Stimulated activated CD8-positive, alpha-beta memory T cell treated with anti-CD3 and anti-CD28 coated beads, Interleukin-4, amount 100 ng/mL, for 4 hours (primary cell): ENCODE measurements at places on chromosomes 1 and 21.

GRCh38 chr1:233993651-233994050, 89.2 kb downstream of the SLC35F3 start:
- DNase-seq: no peak

GRCh38 chr1:1420654-1421141, 378 bp downstream of the ANKRD65 start:
- DNase-seq: no peak

DNA sequence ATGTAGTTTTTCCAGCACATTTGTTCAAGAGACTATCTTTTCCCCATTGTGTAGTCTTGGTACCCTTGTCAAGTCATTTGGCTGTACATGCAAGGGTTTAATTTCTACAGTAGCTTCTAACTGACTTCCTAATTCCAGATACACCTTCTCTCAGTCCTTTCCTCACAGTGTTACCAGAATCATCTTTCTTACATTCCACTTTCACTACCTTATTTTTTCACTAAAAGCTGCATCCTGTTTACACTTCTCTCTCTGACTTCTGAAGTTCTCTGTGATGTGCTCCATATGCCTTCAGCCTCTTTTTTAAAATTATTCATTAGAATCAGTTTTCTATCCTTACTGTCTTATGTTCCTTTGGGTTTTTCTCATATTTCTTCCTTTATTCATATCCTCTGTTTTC, 57.1 kb upstream of the RWDD3 start:
- no peak for DNase-seq

- no peak for DNase-seq
Observed at GRCh38 chr21:34695434-34695833, 26.6 kb downstream of the CLIC6 start.

- DNase-seq: no peak
Observed at GRCh38 chr1:66197785-66198184, 336.2 kb upstream of the SGIP1 start.

DNA sequence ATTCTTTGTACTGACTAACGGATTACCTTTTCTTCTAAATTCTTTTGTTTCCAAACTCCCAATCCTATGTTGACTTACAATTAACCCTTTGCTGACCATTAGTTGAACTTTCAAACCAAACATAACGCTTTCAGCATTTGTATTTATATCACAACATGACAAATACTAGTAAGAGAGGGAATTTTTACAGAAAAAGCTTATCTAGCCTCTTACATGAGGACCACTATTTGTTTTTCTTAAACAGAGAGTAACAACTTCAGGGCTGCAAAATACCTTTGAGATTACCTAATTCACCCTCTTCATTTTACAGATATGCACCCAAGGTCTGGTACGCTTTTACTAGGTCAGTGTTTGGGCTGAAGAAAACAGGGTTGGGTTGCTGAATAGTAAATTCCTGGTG, 45.0 kb upstream of the CXADR start:
- no peak for DNase-seq

DNA sequence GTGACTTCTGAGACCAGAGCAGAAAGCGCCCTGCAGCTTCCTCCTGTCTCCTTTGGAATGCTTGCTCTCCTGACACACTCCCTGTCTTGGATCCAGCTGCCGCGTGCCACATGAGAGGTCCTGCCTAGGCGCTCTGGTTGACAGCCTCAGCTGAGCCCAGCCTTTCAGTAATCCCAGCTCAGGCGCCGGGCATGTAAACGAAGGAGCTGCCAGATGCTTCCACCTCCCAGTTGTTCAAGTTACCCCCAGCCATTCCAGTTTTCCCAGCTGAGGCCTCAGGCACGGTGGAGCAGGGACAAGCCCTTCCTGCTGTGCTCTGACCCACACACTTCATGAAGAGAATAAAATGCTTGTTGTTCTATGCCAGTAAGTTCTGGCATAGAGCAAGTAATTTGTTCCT, 14.3 kb upstream of the CD34 start:
- DNase-seq: no peak

GRCh38 chr1:227774821-227775661, 39.8 kb downstream of the SNAP47 start:
- DNase-seq: no peak

DNA sequence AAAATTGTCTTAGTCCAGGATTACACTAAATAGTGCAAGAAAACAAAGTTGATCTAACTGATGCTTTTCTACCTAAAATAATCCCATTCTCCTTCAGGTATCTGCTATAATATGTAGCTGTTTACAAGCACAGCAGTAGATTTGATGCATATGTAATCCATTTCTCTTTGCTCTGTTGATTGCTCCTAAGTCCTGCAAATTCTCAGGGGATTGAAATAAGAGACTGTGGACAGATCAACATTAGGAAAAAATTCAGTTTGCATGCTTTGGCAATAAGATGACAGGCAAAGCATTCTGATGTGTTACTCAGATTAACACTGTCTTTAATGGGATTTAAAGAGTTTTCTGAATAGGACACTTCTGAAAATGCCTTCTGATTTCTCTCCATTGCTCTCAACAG, 34.7 kb downstream of the RNF11 start:
- DNase-seq: no peak

GRCh38 chr1:54394104-54394503, 12.1 kb downstream of the SSBP3 start:
- no peak for DNase-seq

- no peak for DNase-seq
Observed at GRCh38 chr1:14949836-14950713, 203.5 kb upstream of the TMEM51 start.

DNA sequence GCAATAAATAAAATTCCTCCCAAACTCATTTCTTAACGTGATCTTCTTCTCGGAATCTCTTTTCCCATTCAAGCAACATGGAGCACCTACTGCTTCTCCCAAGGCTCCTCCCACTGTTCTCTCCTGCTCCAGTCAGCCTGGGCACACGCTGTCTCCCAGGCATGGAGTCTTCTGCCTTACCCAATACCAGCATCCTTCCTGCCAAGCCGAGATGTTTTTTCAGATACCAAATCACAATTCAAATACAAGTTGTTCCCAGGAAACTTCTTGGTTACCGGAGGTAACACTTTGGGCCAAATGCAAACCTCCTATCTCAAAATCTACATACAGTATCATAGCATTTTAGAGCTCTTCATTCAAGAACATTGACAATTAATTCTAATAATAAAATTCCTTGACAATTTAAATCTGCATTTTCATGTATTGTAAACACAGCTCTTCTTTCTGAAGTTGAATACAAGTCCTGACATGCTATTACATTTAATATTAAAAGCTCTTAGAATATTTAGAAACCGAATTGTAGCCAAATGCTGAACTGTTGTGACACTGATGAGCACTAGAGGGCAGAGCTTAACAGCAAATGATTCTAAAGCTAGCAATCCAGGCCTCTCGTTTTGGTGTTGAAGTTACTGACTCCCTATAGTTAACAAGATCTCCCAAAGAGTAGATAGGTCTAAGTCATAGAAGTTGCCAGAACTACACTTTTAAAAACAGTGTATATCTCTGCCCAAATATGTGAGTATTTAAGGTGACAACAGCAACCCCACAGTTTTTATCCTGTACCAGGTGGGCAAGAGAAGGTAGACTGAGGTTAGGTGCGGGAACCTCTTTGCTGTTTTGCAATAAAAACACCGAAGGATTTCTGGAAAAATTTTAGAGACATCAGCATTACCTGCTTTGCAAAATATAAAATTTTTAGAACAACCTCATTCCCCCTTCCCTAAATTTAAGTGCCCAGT, 52.3 kb downstream of the BCAR3 start:
- no peak for DNase-seq

GRCh38 chr1:115869064-115869463, 28.1 kb upstream of the NHLH2 start:
- no peak for DNase-seq

- DNase-seq: no peak
Observed at GRCh38 chr1:1434131-1434823, 1.2 kb upstream of the VWA1 start.

GRCh38 chr1:230861970-230862595, 6.2 kb downstream of the C1orf198 start:
- no peak for DNase-seq

DNA sequence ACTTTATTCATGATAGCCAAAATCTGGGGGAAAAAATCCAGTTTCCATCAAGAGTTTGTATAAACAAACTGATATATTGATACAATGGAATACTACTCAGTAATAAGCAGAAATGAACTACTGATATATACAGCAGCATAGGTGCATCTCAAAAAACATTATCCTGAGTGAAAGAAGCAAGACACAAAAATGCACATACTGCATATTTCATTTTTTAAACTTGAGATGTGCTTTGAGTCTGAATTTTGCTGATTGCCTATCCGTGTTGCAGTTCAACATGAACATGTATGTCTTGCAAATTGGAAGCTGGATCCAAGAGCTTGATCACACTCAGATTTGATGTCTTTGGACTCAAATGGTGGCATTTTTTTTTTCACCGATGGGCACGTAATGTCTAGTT, 132.4 kb downstream of the TSEN15 start:
- no peak for DNase-seq

DNA sequence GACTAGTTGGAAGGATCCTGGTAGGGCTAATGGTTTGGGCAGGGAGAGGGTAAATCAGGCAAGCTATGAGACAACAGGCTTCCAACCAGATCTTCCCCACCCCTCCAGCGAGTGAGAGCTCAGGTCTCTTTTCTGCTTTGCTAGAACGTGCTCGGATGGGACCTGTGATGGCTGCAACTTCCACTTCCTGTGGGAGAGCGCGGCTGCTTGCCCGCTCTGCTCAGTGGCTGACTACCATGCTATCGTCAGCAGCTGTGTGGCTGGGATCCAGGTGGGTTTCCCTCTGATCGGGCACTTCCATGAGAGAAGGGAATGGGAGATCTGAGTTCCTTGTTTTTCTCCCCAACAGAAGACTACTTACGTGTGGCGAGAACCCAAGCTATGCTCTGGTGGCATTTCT, 14.0 kb upstream of the SARS1 start:
- no peak for DNase-seq

GRCh38 chr1:75632350-75632949, 21.5 kb upstream of the SLC44A5 start:
- no peak for DNase-seq

- DNase-seq: no peak
Observed at GRCh38 chr1:7069931-7070330, 284.7 kb downstream of the CAMTA1 start.

GRCh38 chr1:203682473-203683383, 56.1 kb downstream of the ATP2B4 start:
- no peak for DNase-seq

- no peak for DNase-seq
Observed at GRCh38 chr1:63955370-63956145, 181.7 kb downstream of the ROR1 start.

GRCh38 chr1:45887156-45887842, 83.9 kb downstream of the MAST2 start:
- no peak for DNase-seq

GRCh38 chr1:230632273-230632873, 9.9 kb upstream of the COG2 start:
- DNase-seq: no peak

DNA sequence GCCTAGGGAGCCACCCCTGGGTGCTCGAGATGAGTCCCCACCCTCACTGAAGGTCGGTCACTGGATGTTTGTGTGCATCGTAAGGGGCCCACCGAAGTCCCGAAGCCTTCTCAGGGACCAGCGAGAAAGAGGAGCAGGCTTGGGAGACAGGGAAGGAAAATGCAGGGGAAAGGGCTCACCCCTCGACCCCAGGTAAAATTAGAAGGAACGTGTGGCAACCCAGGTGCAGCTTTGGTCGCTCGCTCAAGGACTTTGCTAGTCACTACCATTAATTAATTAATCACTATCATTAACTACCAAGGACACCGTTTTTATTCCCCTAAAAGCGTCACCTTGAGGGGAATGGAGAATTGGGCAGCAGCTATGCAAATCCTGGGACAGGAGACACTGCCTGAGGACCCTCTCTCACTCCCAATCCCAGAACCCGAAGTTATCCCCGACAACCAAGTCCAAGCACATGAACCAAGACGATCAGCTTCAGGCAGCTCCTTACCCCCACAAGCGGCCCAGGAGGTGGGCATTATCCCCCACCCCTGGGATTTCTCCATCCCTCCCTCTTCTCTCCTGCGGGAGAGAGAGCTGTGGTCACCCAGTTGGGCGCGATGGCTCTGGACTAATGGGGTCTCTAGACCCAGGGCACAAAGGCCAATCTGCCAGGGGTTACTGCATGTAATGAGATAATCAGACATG, 4.2 kb upstream of the SIM2 start:
- DNase-seq: no peak

DNA sequence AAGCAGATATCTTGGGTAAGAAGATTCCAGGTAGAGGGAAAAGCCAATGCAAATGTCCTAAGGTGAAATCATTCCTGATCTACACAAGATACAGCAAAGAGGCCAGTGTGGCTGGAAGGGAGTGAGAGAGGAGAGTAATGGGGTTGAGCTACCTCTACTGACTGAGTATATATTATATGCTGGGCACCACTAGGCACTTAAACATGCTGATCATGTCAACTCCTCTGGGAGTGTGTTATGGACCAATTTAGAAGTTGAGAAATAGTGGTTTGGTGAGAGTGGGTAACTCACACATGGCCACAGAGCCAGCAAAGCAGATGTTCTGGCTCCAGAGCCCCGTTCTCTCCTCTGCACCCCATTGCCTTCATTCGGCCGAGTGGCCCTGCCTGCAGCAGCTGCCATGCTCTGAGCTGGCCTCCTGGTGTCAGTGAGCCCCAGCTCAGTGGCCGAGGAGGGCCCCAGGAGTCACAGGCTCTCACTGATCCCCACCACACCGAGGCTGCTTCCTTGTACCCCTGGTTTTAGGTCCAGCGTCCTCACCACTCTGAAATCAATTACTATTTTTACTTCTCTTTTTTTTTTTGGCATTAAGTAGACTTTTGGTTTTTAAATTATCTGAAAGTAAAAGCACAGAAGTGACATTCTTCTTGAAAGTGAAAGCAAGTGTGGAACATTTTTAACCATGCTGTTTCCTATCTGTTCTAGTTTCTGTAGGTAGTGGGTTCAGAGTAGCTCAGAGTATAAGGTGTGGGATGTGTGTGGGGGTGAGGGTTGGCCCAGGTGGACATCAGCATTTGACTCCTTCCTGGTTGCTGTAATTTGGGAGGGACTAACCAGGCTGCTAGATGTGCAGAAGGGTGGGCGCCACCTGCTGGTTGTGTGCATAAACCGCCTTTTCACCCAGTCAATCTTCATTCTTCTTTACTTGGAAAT, 45.8 kb upstream of the CRNN start:
- DNase-seq: peak; percentile 48

DNA sequence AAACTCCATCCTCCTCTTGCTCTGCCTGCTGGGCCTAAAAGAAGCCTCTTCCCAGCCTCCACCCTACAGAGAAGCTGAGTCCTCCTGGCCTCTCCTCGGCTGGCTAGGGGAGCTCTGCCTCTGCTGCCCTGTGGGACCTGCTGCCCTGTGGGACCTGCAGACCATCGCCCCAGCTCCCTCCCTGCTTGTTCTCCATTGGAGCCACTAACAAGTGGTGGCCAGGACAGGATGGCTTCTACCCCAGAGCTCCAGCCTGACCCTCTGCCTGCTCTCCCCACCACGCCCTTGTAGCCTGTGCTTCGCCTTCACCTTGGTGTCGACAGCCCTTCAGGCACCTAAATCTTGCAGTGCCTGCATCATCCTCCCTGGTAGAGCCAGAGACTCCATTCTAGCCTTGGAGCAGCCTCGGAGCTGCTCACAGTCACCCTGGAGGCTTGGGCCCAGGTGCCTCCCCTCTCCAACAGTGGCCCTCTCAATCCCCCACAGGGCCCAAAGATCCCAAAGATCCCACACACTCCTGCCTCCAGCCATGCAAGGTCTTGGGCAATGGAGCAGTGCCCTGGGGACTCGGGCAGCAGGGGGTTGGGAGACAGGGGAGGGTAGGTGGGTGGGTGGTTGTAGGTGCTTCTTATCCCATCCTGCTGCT, 3.0 kb downstream of the EPS8L3 start:
- no peak for DNase-seq
